ENCODE measurements at places on chromosomes 1 and 21. TPM values are rescaled to one million over a fixed set of nuclear protein-coding genes. Genes with fewer than 3 reads are reported as not detected.

Gene SEC16B
- total RNA-seq, result 9.6 TPM

Gene AMPD1
- total RNA-seq, result 8.2 TPM

Gene ROR1
- total RNA-seq, result 12.5 TPM

Gene CAPZB
- 61.6 TPM for total RNA-seq

Measured in skin of body (tissue), 3 donors.